ENCODE measurements at places on chromosomes 11 and 22.

DNA sequence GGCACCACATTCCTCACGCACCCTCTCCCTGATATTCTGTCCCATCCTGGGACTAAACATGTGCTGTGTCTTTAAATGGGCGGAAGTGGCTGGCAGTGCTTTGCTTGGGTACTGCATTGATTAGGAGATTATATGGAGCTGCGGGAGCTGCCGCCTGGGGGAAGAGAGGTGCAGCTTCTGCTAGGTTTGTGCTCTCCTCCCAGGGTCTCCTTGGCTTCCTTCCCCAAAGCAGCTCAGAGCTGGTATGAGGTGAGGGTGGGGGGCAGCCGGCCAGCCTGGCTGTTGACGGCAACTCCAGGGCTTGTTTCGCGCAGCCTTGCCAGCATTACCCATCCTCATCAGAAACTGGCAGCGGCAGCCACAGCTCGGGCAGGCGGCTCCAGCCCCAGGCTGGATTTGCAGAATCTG lies 95.4 kb downstream of the GRAMD1B start:
- DNase-seq, result no peak

DNA sequence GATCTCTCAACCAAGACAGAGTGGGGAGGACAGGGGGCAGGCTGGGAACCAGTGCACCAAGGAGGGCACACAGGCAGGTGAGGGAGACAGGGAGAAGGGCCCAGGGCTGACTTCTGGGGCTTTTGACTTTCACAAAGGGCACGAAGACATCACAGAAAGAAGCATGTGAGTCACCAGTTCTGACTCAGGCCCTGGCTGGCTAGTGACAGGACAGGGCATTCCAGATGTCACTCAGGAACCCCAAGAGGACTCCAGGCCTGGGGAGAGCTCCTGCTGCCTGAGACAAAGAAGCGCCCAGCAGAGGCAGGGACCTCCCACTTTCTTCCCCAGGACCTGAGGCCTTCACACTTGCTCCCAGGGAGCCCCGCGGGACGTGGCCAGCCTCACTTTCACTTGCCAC lies 497.2 kb downstream of the BUD13 start:
- no peak for DNase-seq

- DNase-seq, result no peak
Measured at GRCh38 chr22:45891021-45891421, 85.9 kb downstream of the WNT7B start.

GRCh38 chr11:86588566-86589090 lies 83.8 kb downstream of the ME3 start:
- no peak for DNase-seq

DNA sequence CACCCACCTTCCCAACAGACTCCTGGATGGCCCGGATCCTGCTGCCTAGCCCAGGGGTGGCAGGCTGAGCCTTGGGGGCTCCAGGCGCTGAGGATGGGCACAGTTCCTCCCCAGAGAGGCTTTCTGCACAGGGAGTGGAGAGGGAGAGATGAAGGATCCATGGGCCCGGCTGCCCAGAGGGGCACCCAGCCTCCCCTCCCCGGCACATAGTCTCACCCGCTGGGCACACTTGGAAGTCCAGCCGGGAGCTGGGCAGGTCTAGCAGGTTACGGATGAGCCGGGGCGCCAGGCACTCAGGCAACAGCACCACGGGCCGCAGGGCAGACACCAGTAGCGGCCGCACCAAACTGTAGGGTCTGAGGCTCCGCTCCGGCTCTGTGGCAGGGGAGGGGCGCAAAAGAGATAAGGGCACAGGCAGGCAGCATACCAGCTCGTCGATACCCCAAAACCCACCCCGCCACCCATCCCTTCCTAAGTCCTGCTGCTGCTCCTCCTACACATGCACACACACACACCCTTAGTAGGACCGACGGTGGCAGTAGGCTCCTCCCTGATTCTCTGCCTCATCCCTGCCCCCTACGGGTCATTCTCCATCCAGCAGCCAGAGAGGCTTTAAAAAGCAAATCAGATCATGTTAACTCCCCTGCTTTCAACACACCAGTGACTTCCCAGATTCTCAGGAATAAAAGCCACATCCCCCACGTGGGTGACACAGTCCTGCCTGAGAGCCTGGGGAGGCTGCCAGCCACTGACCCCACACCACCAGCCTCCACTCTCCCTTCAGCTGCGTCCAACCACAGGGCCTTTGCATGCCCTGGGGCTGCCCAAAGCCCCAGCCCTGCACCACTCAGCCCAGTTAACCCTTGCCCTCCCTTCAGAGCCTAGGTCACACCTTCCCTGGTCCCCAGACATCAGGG lies 6.5 kb upstream of the MFNG start:
- DNase-seq, result peak; percentile 10

DNA sequence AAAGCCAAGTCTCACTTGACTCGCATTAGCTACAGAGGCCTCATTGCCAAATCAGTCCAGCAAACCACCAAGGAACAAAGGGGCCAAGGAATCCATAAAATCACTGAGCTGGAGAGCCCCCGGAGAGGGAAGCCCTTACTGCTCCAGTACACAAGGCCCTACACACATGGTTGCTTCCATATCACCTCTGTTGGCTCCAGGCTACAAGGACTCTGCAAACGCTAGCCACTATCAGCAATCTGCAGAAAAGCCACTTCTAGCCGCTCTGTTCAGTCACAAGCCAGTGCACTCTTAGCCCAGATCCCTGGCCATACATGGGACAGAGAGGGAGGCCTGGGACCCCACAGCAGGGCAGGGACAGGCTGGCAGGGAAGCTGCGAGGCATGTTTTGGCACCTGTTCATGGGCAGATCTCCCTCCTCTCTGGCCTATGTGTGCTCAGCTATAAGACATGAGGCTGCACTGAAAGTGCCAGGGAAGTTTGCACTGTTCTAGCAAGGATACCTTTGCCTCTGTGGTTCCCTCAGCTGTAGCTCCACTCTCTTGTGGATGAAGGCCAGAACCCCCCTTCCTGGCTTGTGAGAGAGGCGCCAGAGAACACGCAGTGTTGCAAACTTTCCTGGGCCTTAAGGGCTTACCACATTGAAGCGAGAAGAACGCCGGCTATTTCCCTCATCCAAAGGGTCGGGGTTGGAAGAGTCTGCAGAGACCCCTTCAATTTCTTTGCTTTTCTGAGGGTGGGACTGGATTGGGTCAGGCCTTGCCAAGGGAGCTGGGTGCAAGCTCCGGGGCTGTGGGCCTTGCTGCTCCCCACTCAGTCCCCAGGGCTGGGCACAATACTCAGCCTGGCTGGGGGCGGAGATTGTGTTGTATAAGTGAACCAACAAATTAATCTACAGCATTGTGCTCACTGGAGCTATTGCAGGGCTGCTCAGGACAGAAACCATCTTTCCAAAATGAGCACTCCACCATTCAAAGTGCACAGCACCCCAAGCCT lies 108.7 kb upstream of the PITPNB start:
- no peak for DNase-seq
